ENCODE measurements at places on chromosomes 5 and 9.
A peak's percentile ranks its signal among the peaks of the same experiment; 100 is the strongest.

DNA sequence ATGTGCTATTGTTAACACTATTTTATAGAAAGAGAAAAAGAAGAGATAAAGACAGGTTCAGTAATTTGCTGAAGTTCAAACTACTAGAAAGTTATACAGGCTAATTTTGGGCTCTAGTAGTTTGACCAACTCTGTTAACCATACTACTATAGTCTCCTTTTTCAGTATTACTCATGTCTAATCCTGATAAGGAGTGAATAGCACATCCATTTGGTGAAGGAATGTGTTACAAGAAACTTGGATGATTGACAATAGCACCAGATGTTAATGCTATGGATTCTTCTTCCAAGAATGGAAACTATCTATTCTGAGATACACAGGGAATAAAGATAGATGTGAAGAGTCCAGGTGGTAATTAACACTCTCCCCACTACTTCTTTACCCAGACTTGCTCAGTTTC lies 677.3 kb downstream of the PRELID2 start:
- DNase-seq, result no peak

DNA sequence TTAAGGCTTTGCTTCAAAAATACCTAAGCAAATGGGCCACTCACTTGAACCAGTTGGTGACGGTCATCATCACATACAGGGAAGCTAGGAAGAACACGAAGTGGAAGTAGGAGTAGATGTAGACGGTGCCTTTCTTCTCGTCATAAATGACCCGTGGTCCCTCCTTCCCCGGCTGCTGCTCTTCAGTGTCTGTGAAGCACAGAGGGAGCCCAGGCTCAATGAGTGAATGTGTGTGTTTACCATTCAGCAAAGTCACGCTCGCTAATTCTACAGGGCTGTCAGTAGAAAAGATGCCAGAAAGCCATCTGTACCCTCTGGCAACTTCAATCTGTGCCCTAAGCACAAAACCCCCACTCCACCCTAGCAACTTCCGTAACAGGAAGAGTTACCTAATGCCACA lies 109.8 kb downstream of the SERINC5 start:
- DNase-seq, result no peak

- peak; percentile 3 for DNase-seq
Measured at GRCh38 chr5:68110264-68110663, 105.3 kb upstream of the PIK3R1 start.

DNA sequence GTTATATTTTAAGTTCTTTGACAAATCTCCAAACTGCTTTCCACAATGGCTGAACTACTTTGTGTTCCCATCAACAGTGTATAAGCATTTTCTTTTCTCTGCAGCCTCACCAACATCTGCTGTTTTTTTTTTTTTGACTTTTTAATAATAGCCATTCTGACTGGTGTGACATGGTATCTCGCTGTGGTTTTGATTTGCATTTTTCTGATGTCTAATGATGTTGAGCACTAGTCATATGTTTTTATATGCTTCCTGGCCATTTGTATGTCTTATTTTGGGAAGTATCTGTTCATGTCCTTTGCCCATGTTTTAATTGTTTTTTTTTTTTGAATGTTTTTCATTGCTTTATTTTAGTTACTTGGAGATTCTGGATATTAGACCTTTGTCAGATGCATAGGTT lies 196.6 kb downstream of the PLK2 start:
- DNase-seq, result no peak

GRCh38 chr9:12461763-12462460 lies 231.3 kb upstream of the TYRP1 start:
- DNase-seq, result peak; percentile 2

DNA sequence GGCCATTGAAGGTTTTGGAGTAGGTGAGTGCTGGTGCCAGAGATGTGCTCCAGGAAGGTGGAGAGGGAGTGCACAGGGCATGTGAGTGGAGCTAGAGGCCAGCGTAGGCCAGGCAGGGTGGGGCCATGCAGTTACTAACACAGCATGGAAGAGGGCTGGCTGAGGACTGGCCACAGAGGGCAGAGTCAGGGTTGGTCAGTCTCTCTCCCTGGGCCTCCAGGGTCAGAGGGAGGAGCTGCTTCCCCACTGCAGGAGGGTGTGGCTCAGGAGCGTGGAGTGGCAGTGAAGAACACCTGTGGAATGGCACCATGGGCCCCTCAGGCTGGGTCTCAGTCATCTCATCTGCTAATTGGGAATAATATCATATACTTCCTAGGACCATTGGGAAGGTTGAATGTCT lies 167.7 kb downstream of the MACROH2A1 start:
- DNase-seq, result no peak

- DNase-seq, result no peak
Measured at GRCh38 chr9:135275571-135276289, 188.3 kb downstream of the OLFM1 start.

- no peak for DNase-seq
Measured at GRCh38 chr5:139743804-139744203, 51.8 kb upstream of the PSD2 start.

DNA sequence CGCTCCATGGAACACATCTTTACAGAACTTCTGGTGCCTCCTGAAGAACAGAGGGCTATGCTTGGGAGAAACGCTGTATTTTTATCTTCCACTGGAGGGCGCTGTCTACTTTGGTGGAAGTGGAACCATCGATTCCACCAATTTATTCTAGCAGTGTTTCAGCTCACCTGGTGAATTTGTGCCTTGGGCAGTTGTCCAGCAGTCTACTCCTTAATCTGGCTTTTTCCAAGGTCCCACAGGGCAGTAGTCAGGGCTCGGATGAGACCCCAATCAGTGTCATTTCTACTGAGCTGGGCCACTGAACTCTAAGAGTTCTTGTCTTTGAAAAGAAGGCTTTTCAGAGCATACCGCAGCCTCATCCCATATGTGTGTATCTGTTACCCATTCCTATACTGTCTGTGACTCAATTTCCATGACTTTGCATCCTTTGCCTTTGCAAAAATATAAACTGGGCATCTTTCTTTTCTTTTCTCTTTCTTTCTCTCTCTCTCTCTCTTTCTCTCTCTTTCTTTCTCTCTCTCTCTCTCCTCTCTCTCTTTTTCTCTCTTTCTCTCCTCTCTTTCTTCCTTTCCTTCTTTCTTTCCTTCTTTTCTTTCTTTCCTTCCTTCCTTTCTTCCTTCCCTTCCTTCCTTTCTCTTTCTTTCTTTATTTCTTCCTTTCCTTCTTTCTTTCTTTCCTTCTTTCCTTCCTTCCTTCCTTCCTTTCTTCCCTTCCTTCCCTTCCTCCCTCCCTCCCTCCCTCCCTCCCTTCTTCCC lies 138.4 kb upstream of the ZNF618 start:
- peak; percentile 52 for DNase-seq

- no peak for DNase-seq
Measured at GRCh38 chr5:131193106-131193505, 22.4 kb downstream of the LYRM7 start.

DNA sequence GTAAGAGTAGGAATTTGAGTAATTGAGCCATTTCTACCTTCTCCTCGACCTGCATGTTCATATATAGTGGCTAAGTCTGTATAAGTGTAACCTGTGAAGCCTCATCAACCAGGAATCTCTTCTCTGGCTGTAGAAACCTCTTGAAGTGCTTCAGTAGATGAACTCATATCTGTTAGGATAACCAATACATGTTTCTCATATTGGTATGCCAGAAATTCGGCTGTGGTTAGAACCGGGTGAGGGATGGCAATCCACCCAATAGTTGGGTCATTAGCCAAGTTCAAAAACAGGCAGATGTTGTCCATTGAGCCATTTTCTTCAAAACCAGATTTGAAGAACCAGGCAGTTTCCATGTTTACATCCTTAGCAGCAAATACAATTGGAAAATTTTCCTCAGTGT lies 28.9 kb upstream of the GSN start:
- DNase-seq, result no peak

GRCh38 chr9:37978983-37979382 lies 75.1 kb upstream of the SLC25A51 start:
- no peak for DNase-seq

- DNase-seq, result no peak
Measured at GRCh38 chr5:77545285-77545684, 53.2 kb upstream of the WDR41 start.

DNA sequence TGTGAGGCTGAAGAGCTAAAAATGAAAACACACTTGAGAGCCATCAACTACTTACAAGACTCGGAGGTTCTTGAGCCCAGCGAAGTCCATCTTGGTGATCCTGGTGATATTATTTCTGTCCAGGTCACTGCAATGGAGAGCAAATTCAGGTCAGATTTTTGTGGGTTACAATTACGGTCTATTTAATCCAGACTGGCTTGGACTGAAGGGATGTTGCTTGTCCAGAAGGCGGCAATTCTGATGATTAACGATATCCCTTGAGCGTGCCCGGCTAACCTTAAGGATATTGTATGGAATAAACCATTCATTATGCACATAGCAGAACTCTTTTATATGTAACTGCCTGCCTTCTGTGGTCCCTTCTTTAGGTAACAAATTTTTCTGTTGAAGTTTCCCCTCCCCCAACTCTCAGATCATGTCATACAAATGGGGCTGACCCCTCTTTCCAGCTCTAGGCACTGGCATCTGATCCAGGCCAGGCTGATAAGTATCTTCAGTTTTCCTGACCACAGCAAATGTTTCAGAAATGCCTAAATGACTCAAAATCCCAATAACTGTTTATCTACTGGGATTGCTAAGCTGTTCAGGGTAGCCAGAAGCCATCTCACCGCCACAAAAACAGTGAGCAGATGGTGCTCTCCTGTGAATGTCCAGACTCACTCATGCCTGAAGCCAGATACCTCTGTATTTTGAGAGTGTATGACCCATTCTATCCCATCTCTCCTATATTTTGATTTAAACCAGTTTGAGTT lies 49.4 kb downstream of the SLIT3 start:
- no peak for DNase-seq

DNA sequence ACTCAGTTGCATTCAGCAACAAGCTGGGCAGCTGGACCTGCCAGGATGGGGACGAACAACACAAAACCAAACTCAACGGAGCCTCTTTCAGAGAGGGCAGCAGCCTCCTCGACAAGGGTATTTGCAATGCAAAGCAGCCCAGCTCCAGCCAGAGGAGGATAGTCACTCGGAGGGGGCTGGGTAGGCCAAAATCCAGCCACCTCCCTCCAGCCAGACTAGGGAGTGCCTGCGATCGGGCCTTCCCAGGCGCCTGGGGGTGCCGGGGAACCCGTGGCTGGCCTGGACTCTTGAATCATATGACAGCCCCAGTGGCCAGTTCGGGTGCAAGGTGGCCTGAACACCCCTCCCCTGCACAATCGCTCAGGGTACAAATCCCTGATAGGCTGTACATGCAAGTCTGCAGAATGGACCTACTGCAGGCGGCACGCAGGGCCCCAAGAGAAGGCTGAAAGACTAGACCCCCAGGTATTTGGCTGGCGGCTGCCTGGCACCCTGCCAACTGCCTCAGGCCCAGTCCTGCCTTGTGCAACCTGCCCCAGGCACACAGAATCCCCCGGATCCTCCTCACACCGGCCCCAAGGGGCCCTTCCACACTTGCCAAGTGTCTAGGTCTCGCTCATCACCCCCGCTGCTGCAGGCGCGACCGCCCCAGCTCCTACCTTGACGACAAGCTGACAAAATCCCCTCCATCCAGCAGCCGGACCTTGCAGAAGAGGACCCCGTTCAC lies 1.3 kb downstream of the EEIG1 start:
- peak; percentile 24 for DNase-seq

DNA sequence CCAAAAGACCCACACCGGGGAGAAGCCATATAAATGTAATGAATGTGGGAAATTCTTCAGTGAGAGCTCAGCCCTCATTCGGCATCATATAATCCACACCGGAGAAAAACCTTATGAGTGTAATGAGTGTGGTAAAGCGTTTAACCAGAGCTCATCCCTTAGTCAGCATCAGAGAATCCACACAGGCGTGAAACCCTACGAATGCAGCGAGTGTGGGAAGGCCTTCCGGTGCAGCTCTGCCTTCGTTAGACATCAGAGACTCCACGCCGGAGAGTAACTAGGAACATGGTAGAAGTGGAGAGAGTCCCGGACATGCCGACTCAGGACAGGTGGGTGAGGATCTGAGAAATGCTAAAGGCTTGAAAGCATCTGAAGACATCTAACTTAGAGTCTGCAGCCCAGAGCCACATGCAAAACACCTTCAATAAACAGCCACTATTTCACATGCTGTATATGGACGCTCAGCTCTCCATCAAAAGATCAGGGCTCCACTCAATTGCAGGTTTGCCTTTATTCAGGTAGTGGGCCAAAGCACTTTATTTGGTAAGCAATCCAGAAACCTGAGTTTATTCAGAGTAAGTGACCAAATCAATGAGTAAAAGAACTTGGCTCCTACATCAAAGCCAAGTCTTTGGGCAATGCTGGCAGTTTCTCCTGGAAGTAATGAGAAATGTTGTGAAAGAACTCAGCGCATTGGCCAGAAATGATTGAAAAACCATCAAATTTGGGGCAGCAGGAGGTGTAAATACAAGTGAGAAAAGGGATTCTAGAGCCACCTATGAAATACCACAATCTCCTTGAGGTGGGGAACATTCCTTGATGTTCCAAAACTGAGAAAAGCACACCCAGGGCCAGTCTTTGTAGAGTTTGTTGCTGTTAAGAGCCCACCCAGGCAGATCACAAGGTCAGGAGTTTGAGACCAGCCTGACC lies 6.0 kb downstream of the RPL12 start:
- peak; percentile 30 for DNase-seq

DNA sequence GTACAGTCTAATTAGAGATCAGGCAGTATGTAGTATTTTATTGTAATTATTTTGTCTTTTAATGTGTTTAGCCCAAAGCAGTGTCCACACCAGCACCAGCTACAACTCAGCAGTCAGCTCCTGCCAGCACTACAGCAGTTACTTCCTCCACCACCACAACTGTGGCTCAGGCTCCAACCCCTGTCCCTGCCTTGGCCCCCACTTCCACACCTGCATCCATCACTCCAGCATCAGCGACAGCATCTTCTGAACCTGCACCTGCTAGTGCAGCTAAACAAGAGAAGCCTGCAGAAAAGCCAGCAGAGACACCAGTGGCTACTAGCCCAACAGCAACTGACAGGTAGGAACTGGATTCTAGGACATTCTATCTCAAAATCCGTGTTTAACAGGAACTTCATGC lies 23.2 kb downstream of the RAD23B start:
- no peak for DNase-seq

GRCh38 chr5:176529116-176529740 lies 8.0 kb downstream of the RNF44 start:
- DNase-seq, result no peak
